ENCODE measurements at places on chromosomes 3 and 15. TPM values are rescaled to one million over a fixed set of nuclear protein-coding genes. Genes with fewer than 3 reads are reported as not detected.

The MSL2 gene
- total RNA-seq, result 21.9 TPM

DNA sequence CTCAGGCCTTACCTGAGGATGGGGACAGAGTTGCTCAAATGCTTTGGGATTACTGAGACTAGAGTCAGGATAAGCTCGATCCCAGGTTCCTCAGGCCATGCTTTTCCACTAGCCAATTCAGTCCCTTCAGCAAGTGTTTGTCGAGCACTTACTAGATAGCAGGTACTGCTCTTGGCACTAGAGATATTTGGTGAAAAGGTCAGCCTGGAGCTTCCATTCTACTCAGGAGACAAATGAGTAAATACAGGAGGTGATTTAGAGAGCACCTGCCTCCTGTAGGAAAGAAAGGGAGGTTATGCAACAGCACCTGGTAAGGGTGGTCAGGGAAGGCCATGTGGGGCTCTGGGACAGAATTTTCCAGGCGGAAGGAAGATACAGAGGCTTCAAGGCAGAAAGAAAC, 99.9 kb downstream of the CACNA1D start:
- H3K27me3 ChIP-seq, result peaks cover 17% of the 10 kb centered on the region
- no peaks in the 10 kb centered on the region for H3K4me1 ChIP-seq
- H3K4me3 ChIP-seq, result no peak overlapping the region
- DNase-seq, result no peak
- H3K27ac ChIP-seq, result no peak overlapping the region

- H3K4me1 ChIP-seq, result peaks cover 16% of the 10 kb centered on the region
- peaks cover 5% of the 10 kb centered on the region for H3K36me3 ChIP-seq
- DNase-seq, result no peak
- no peak overlapping the region for H3K27ac ChIP-seq
- peaks cover 2% of the 10 kb centered on the region for H3K27me3 ChIP-seq
- H3K4me3 ChIP-seq, result no peak overlapping the region
Measured at GRCh38 chr3:189587664-189588040, 43.5 kb upstream of the TP63 start.

DNA sequence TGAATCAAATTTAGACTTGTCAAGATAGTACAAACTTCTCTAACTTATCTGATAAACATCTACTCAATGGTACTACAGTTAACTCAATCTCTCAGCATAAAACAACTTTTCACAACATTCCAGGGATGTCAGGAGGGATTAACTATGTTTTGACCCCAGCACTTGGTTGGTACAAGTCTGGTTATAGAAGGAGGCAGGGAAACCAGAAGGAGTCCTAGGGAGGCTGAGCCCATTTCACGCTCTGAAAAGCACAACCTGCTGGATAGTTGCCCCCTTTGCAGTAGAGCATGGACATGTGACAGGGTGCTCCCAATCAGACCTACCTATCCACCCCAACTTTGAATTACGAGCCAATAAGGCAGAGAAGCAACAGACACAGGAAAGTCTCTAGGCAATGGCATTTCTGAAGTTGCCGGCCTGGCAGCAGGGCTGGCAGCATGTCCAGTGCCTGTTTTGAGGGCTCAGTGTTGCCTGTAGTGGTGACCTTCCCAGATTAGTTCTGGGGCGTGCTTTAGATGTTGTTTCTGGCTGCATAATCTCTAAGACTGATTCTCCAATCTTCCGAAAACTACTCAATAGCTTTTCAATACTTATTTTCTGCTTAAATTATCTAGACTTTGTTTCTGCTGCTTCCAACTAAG, 8.2 kb downstream of the ANKUB1 start:
- peaks cover 17% of the 10 kb centered on the region for H3K4me1 ChIP-seq
- no peaks in the 10 kb centered on the region for H3K27me3 ChIP-seq
- no peak for DNase-seq
- H3K27ac ChIP-seq, result peak overlapping the region; percentile 5
- H3K4me3 ChIP-seq, result no peak overlapping the region

All from chondrocyte (in vitro differentiated cells).